ENCODE measurements at places on chromosomes 5 and 9.

DNA sequence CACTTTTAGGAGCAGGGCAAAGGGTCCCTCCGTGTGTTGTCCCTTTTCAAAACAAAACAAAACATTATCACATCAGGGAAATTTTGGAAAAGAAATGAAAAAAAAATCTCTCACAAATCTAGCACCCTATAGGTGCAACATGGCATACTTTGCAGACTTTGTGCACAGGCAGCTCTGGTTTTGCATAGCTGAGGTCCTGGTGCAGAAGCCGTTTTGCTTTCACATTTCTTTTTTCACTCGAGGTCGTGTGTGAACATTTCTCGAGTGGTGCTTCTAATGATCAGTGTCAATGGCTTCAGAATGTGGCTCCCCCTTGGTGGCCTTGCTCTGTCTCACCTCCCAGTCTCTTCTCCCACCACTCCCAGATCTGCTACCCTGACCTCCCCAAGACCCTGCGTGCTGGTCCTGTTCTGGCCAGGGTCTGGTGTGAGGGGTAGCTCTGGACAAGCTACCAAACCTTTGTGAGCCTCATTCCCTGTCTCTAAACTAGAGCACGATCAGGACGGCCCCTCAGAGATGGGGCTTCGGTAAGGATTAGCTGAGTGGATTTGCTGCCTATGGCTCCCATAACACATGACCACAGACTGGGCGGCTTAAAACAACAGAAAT lies 258.0 kb downstream of the NSG2 start:
- DNase-seq = no peak

GRCh38 chr5:52690236-52690768 lies 97.4 kb upstream of the ITGA1 start:
- no peak for DNase-seq

- DNase-seq = no peak
These were observed 6.5 kb upstream of the FAM78A start for GRCh38 chr9:131282688-131283422.

DNA sequence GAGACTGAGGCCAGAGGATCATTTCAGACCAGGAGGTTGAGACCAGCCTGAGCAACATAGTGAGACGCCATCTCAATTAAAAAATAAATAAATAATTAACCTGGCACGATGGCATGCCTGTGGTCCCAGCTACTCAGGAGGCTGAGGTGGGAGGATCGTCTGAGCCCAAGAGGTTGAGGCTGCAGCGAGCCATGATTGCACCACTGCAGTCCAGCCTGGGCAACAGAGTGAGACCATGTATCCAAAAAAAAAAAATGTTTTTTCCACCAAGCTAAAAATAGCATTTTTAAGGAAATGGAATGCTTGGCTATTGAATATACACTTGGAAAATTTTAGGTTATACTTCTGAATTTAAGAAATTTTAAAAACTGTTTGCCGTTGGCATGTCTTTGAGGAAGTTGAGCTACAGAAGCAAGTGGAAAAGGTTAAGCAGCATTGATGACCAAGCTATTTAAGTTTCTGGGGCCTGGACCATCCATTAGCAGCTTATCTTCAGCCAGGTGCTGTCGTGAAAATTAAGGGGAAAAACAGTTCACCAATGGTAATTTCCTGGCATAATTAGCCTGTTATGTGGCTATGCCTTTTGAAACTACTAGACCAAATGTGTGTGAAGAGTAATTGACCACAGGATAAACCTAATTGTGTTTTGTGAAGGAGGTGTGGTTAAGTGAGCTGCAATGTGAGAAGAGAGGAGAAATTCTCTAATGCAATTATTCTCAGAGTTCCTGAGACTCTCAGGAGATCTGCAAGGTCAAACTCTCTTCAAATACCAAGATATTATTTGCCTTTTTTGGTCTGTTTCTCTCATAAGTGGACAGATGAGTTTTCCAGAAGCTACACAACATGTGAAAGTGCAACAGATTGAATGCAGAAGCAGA lies 21.0 kb downstream of the F2R start:
- DNase-seq = no peak

- DNase-seq = no peak
These were observed 48.2 kb downstream of the GPR107 start for GRCh38 chr9:130101915-130102314.

DNA sequence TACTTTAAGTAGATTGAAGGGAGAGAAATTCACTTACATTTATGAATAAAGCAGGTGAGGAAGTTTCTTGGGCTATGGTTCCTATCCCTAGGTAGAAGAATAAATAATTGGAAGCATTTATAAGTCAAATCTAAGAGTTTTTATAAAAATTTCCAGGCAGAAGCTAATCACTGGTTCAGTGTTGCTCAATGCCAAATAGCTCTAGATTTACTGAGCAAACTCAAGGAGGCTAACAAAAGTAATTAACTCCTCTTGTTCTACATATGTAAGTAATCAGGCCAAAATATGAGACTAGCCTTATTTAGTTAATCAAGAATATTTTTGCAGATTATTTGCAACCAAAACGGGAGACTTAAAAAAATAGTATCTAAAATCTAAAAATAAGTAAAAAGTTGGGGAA lies 472.3 kb downstream of the PLK2 start:
- no peak for DNase-seq

GRCh38 chr5:72835633-72836032 lies 19.2 kb downstream of the TNPO1 start:
- DNase-seq = no peak

DNA sequence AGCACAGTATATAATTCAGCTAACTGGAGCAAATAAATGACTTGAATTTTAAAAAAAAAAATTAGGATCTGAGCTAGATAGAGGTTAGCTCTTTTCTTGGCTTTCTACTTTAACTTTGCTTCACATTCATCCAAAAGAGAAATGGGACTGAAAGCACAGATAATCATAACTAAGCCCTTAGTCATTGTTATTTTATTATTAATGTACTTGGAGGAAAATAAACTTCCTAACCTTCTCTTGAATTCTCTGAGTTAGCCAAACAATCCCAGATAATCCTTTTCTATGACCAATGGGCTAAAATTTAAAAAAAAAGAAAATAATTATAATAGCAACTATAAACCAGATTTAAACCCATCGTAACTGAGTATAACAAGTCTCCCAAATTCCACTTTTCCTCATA lies 57.6 kb upstream of the RASA1 start:
- DNase-seq = no peak

Measured in T-helper 17 cell (primary cell).